ENCODE measurements at places on chromosomes 12 and 14.

- DNase-seq = no peak
Observed at GRCh38 chr12:56029666-56030293, 8.9 kb downstream of the IKZF4 start.

- no peak for DNase-seq
Observed at GRCh38 chr14:68474741-68475140, 318.1 kb downstream of the ZFP36L1 start.

DNA sequence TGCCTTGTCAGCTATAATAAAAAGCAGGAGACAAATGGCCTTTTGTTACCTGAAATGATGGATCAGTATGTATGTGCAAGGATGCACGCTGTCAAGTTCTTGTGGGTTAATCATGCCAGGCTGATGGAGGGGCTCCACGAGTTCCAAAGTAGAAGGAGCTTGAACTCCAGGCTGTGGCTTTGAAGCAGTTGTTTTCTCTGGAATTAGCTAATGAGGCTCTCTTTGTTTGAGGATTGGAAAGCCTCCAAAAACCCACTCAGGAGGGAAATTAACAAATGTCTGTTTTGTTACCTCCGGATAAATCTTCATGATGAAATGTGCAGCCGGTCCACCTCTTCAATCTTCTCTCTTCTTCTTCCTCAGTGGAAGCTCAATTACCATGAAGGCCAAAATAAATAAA is 605.5 kb downstream of the DIO2 start:
- no peak for DNase-seq

GRCh38 chr12:130803702-130804101 is 35.3 kb downstream of the STX2 start:
- no peak for DNase-seq

DNA sequence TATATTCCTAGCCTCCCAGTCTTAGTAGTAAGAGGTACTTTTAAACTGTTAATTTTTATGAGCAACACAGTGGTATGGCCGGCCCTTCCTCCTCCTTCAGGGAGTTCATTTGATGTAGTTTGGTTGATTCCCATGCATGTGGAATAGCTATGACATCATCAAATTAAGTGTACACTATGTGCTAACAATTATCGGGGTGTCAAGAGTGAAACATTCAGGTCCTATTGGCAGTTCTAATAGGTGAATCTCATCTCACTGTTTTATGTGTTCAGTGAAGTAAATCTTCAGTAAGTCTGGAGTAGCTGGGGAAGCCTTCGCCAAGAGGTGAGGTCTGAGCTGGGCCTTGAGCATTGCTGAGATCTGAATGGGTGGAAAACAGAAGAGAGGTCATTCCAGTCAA is 656.5 kb downstream of the DIO2 start:
- no peak for DNase-seq

GRCh38 chr14:85921241-85921640 is 391.3 kb downstream of the FLRT2 start:
- DNase-seq = no peak

Data from GM12891 (cell line).